ENCODE measurements at places on chromosomes 13 and 19. TPM values are rescaled to one million over a fixed set of nuclear protein-coding genes. Genes with fewer than 3 reads are reported as not detected.

GRIK5 gene
- total RNA-seq, result 0.58 TPM

NKPD1 gene
- total RNA-seq, result 0.04 TPM

WDR87 gene
- total RNA-seq, result not detected

ZNF296 gene
- 8.8 TPM for total RNA-seq

ZNF154 gene
- 0.07 TPM for total RNA-seq

DNA sequence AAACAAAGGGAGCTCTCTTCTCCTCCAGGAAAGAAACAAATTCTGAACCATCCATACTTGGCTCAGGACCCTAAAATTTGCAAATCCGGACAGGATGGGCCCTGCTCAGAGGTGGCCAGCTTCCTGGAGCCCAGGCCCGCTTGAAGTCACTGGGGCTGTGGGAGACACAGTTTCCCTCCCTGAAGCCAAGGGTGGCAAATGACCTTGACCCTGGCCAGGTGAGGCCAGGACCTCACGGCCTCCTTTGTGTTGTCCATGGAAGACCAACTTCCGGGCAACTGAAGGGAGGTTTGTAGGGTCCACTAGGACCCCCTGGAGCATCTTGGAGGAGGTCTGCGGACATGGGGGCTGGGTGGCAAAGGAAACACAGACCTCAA lies 5.5 kb downstream of the NANOS3 start:
- H3K27me3 ChIP-seq, result no peaks in the 10 kb centered on the region
- H3K27ac ChIP-seq, result no peak overlapping the region
- no peak for DNase-seq

GRCh38 chr13:57832187-57832586 lies 200.6 kb downstream of the PCDH17 start:
- no peaks in the 10 kb centered on the region for H3K4me1 ChIP-seq
- no peak for DNase-seq
- no peak overlapping the region for H3K27ac ChIP-seq
- H3K4me3 ChIP-seq, result no peak overlapping the region
- no peaks in the 10 kb centered on the region for H3K36me3 ChIP-seq

DNA sequence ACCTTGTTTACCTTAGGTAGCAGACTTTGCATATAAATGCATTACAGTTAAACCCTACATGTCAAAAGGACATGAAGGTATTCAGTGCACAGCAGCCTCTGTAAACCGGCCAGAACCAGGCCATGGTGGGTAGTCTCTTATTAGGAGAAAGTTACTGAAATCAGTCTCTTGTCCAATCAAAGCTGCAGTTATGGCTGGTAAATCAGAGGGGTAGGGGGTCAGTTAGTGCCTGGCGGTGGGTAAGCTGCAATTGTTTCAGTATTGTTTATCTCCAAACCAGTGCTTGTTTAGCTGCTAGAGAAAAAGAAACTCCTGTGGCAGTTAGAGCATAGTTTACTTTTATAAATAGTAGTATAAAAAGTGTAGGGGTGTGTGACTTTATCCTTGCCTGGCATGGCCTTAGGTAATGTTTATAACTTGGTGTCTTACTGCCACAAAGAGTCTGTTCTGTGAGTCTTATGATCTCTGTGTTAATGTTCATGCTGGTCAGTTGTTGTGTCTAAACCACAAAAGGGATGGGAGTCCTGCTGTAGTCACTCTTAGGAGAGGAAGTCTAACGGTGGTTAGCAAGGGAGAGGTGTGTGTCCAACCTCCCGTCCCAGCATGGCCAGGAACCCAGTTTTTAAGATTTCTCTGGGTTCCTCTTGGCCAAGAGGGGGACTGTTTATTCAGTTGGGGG lies 28.0 kb downstream of the CHST8 start:
- no peaks in the 10 kb centered on the region for H3K4me1 ChIP-seq
- no peak overlapping the region for H3K4me3 ChIP-seq
- peaks cover 13% of the 10 kb centered on the region for H3K27me3 ChIP-seq
- no peak for DNase-seq
- no peak overlapping the region for H3K27ac ChIP-seq

DNA sequence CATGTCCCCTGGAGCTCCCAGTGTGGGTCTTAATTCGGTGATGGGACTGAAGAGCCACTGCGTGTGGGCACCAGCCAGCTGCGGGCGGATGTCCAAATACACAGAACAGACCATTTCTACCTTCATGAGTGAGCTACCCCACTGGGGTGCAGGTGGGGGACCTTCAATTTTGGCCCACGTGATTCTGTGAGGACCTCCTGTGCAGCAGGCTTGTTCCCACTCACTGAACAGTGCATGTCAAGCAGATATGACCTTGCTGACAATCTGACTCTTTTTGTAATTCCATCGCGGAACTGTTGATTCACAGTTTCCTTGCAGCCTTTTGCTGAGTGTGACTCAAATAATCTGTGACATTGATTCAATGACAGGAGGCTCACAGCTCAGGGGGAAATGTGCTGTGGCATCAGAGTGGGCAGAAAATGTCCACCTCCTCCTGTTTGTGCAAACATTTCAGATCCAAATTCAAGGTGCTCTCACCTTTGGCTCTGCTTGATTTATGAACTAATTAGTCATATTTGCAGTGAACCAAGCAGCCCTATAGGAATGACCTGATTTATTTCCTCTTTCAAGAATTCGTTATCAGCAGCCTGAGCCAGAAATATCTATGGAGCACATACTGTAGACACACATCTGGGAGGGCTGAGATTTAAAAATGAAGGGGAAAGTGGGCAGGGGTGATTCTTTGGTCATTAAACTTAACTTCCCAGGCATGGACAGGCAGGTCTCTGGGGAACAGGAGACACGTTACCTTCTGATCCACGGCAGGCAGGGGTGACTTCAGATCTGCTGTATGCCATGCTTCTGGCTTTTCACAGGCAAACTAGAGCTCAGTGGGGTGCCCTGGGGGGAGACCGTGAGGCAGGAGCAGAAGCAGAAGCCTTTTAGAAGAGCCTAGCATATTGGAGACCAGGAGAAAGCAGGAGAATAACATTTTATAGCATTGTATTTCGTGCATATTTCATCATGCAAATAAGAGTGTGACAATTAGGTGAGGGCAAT lies 170.0 kb upstream of the KL start:
- no peak overlapping the region for H3K4me3 ChIP-seq
- no peaks in the 10 kb centered on the region for H3K27me3 ChIP-seq
- H3K4me1 ChIP-seq, result no peaks in the 10 kb centered on the region
- no peaks in the 10 kb centered on the region for H3K36me3 ChIP-seq
- DNase-seq, result no peak
- no peak overlapping the region for H3K27ac ChIP-seq

Data from K562 (cell line).